SW480 (cell line): ENCODE measurements at places on chromosomes 3 and 15.

DNA sequence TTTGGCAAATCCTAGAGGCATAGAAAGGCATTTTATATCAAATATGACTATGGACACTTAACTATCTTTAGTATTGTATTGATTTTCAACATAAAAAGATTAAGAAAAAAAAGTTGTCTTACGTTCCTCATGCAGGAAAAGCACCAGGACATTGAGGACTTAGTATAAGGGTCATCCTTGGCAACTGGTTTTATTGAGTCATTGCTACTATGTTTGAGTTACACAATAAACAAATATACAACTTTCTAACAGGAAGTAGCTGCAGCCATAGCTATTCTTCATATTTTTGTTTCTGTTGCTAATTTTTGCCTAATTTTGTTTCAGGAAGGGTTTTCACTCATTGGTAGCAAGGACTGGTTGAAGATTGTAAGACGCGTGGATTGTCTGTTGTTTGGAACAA is 93.0 kb downstream of the NPTN start:
- no peak for DNase-seq

DNA sequence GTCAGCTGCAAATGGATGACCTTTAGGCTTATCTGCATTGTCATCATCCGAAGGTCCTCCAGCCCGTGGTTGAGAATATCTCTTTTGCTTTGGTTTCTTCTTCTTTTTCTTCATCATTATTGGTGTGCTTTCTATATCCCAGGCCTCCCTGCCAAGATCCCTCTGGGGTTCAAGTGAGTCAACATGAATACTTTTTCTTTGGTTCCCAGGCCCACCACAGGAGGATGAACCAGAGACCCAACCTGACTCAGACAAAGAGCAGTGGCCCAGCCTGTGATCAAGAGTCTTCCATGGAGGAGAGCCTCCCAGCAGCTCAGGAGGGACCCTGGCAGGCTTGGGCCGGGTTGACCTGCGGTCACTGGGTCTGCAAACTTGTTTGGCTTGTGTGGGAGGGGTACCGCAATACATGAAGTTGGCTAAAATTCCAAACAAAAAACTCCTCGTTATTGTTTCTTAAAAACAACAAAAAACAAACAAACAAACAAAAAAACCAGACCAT is 104.2 kb downstream of the MAP4 start:
- DNase-seq: no peak

DNA sequence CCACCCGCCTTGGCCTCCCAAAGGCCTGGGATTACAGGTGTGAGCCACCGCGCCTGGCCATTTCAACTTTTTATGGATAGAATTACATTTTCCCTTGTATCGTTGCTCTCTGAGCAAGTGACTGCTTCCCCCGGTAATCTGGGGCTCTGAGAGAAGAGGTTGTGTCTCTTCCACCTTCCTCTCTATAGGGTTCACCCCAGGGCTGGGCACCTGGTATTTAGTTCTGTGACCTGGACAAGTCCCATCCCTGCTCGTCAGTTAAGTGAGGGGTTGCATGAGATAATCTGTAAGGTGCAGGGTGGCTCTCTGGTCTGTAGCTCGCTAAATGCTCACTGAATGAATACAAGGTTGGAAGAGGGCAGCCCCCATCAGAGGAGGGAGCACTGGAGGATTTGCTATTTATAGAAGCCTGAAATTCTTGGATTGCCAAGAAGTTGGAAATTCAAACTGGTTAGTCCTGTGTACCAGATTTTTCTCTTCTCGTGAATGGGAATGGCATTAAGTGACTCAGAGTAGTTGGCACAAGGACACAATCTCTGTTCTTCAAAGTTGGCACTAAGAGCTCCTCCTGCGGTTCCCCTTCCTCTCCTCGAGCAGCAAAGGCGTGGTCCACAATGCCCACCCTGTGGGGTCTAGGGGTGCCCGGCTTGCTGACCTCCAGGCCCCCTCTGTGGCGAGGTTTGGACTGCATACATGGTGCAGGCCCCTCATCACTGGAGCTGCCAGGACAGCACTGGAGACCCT is 68.1 kb upstream of the DLG1 start:
- no peak for DNase-seq

DNA sequence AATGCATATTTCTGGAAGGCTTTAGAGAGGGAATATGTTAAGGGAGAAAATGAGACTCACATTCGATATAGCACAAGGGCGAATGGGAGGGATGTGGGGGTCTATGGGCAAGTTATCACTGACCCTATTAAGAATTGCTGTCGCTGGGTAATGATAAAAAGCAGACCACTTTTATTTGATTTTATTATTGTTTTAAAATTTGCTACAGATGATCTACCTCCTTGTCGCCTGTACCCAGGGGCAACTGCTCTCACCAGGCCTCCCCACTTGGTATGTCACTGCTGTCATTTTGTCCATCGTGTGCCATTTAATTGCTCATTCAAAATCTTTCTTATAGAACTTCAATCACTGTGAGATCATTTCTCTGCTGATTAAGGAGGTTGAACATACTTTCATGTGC is 153.8 kb downstream of the OPA1 start:
- no peak for DNase-seq

DNA sequence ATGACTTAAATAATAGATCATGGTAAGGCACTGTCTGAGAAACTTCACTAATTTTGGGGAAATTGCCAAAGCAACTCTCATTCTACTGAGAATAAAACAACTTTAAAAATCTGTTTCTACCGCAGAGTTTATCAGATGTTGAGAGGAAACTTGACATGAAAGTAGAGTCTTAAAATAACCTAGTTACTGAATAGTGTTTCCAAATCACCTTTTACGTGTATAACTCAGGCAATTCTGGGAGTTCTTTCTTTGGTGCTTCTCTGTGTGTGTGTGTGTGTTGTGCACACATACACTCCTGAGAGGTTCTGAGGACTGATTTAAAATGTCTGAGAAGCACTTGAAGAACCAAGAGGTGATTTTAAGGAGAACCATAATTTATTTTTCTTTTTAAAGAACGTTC is 236.6 kb downstream of the SV2B start:
- DNase-seq: no peak

DNA sequence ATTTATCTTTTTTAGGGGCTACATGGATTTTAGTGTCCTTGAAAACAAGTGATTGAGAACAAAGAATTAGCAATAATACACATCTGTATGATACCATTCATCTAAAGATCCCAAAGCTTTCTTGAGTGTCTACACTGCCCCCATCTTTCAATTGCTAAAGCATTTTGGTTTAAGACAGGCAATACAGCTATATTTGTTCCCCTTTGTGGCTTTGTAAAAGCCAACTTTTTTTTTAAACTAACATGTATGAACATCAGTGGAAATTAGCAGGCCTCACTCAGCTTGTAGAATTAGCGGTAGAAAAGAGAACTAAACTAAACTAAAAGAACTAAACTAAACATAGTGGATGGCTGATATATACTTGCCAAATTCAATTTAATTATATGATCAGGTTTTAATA is 449.6 kb downstream of the MECOM start:
- no peak for DNase-seq

GRCh38 chr3:108410531-108410984 is 99.8 kb downstream of the MYH15 start:
- DNase-seq: no peak

- DNase-seq: no peak
Observed at GRCh38 chr3:114615523-114616085, 321.8 kb downstream of the TIGIT start.

GRCh38 chr3:58576716-58577115 is 475 bp downstream of the FAM107A start:
- DNase-seq: no peak

DNA sequence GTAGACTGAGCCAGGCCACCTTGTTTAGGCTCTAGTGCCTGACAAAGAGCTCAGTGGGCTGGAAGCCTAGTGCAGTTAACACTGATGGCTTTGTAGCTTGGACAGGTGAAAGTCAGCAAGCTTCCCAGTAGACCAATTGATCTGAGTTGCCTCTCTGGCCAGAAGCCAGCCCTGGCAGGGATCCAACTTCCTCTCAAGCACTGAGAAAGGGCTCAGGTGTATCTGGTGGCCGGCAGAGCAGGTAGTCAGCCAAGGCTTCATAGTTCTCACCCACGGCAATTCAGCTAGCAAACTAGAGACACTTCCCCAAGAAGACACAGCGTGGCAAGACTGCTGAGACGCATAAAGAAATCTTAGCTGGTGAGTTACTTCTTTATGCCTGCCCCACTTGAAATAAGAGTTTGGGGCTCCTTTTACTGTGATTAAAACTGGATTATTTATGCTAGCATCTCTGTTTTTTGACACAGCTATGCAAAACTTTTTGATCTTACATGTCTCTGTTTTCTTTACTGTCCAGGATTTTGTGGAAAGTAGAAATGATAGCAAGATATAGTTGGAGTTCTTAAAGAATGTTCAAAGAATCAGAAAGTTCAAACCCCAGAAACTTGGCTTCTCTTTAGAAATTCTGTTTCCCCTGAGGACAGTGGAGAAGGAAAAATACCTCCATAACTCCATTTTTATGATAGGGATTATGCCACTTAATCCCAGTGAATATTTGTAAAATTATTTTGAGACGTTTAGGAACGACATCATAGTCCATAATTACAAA is 8.4 kb upstream of the CA12 start:
- peak; percentile 65 for DNase-seq

DNA sequence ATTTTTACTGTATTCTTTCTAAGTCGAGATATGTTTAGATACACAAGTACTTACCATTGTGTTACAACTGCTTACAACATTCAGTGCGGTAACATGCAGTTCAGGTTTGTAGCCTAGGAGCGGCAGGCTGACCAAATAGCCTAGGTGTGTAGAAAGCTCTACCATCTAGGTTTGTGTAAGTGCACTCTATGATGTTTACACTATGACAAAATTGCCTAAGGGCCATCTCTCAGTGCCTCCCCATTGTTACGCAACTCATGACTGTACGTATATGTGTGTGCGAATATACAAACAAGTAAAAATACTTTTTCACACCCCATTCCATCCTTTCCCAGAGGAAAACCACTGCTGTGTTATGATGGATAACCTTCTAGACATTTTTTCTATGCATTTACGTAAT is 44.3 kb downstream of the PXYLP1 start:
- no peak for DNase-seq

GRCh38 chr3:26960382-26960781 is 337.8 kb downstream of the LRRC3B start:
- DNase-seq: no peak

- DNase-seq: peak; percentile 36
Observed at GRCh38 chr3:56980798-56981390, 79.6 kb upstream of the SPATA12 start.

GRCh38 chr3:14439501-14440167 is 37.2 kb downstream of the SLC6A6 start:
- DNase-seq: no peak
